T-helper 17 cell (primary cell): ENCODE measurements at places on chromosomes 4 and X.

- no peak for DNase-seq
Observed at GRCh38 chr4:110170861-110171260, 27.6 kb downstream of the ELOVL6 start.

GRCh38 chrX:153611298-153612095, 12.6 kb upstream of the CCNQ start:
- no peak for DNase-seq

- DNase-seq = no peak
Observed at GRCh38 chrX:151722241-151722846, 6.5 kb downstream of the FATE1 start.

DNA sequence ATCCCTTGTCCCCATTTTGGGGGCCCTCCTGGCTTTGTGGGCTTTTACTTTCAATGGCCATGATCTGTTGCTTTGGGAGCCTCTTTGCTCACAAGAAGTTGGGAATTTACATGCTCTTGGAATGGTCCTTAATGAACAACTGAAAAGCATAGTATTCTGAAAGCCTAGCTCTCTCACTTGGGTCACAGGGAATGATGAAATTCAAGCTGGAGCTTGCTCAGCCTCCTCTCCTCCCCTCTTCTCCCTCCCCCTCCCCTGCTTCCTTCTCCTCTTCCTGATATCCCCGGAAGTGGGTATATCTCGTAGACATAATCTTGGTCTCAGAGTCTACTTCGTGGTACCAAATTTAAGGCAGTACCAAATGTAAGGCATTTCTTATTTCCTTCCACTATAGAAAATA, 400.6 kb upstream of the NR3C2 start:
- no peak for DNase-seq

DNA sequence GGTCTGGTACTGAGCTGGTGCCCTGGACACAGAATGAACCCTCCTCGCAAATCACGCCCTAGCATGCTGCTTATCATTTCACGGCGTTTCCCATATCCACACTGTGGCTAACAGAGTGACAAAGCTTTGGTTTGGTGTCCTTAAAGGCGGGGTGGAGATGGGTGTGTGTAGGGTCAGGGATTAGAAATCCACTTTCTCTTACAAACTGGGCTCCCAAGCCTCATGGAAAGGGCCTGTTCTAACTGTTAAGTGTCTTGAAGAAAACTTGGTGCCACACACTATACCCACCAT, 735 bp upstream of the CHRDL1 start:
- no peak for DNase-seq

DNA sequence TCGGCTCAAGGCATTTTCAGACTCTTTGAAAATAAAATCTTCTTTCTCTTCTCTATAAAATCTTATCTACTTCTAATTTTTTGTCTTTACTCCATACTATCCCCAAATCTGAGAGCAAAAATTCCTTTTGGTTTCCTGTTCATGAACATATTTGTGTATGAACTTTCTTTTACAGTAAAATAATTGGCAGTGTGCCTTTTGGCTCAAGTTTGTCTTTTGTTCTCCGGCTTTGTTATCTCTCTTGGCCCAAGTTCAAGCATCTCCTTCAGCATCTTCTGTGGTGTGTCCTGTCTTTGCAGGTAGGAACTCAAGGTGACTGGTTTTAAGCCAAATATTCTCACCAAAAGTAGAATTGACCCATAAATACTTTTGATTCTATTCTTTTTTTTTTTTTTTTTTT, 276.6 kb upstream of the FAT1 start:
- no peak for DNase-seq

DNA sequence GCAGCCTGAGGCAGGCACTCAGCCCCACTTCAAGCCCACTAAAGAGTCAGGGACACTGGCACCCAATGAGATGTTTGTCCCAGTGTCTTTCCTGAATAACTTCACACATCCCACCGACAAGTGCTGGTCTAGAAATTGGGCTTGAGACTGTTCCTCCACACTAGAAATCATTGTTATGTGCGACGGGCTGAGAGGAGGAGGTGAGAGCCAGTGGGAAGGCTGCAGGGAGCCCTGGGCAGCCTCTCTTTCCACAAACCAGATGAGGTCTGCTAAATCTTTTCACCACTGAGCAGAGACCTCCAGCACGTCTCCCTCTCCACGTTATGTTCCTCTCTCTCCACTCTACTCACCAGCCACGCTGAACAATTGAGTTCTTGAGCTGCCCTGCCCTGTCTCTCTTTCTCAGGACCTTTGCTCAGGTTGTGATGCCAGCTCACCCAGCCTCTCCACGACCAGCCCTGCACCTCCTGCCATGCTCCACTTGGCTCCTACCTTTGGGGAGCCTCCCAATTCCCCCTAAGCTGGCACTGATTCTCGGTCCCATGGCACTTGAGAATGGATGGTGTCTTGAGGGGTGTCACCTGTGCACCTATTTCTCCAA, 8.4 kb downstream of the SCD5 start:
- no peak for DNase-seq

GRCh38 chrX:86946569-86946968, 571.0 kb upstream of the KLHL4 start:
- DNase-seq = no peak

GRCh38 chr4:145740806-145741205, 60.9 kb downstream of the C4orf51 start:
- DNase-seq = no peak
